Trophoblast cell (in vitro differentiated cells and primary cell): ENCODE measurements at places on chromosomes 1 and 21.

GRCh38 chr1:56333461-56333860 is 245.9 kb downstream of the PLPP3 start:
- DNase-seq, result no peak
- no peaks in the 10 kb centered on the region for H3K36me3 ChIP-seq
- H3K4me1 ChIP-seq, result peaks cover 9% of the 10 kb centered on the region
- peak overlapping the region; percentile 62 for H3K27ac ChIP-seq
- no peaks in the 10 kb centered on the region for H3K27me3 ChIP-seq

GRCh38 chr1:25550155-25550506 is 6.7 kb downstream of the LDLRAP1 start:
- no peaks in the 10 kb centered on the region for H3K27me3 ChIP-seq
- H3K27ac ChIP-seq, result no peak overlapping the region
- H3K4me3 ChIP-seq, result no peak overlapping the region
- DNase-seq, result no peak

DNA sequence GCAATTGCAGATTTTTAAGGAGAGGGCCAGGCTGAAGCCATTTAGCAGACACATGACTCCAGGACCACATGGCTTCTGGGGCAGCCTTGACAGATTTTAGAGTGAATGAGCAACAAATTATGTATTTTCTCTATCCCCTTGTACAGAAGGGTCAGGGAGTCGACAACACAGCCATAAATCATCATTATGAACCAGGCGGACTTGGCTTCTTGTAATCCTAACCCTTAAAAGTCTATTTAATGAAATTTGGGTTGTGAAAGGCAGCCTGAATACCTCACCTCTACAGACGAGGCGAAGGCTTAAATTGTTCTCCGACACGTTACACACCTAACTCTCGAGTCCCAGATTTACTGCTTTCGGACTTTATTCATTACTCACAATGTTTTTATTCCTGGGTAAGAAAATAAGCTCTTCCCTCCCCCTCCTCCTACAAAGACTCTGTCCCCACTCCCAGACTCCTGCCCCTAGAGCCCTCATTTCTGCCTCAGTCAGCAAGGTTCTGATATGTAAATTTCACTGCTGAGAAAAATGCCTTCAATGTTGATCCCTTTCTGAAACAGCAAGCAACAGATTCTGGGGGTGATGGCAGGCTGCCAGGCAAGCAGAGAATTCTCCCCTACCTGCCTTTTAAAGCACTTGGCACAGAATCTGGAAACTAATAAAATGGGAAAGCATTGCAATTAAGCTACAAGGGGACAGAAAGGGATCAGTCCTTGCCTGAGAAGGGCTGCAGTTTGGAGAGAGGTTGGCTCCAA is 51.6 kb downstream of the PLPP3 start:
- DNase-seq, result no peak
- H3K27ac ChIP-seq, result no peak overlapping the region
- H3K4me1 ChIP-seq, result peaks cover 7% of the 10 kb centered on the region

- no peak for DNase-seq
- no peaks in the 10 kb centered on the region for H3K4me1 ChIP-seq
- no peak overlapping the region for H3K4me3 ChIP-seq
- no peaks in the 10 kb centered on the region for H3K36me3 ChIP-seq
Observed at GRCh38 chr21:16408280-16408679, 678.5 kb downstream of the USP25 start.

- DNase-seq, result no peak
- no peaks in the 10 kb centered on the region for H3K36me3 ChIP-seq
- no peaks in the 10 kb centered on the region for H3K4me1 ChIP-seq
- peaks cover 31% of the 10 kb centered on the region for H3K27me3 ChIP-seq
- H3K4me3 ChIP-seq, result no peak overlapping the region
- H3K27ac ChIP-seq, result no peak overlapping the region
Observed at GRCh38 chr1:165445388-165445787, 462 bp upstream of the RXRG start.

DNA sequence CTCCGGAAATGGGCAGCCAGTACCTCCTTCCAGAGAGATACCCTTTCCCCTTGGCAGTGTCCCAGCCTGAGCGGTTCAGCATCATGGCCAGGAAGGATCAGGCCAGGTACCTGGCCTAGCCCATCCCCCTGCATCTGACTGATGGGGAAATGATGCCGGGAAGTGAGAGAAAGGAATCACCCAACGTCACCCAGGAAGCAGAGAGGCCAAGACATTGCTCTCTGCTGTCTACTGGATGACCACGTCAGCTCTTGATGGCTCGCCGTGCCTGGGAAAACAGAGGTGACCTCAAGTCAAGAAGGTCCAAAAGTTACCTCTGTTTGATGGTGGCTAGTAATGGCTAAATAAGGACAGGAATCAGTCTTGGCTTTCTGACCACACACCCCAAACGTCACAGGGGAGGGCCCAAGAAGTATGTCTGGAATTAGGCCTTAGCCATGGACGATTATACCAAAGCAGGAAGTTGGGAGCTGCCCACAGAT is 79.0 kb downstream of the MRPL37 start:
- H3K27ac ChIP-seq, result no peak overlapping the region

- no peaks in the 10 kb centered on the region for H3K27me3 ChIP-seq
- H3K4me1 ChIP-seq, result peaks cover 4% of the 10 kb centered on the region
- H3K36me3 ChIP-seq, result no peaks in the 10 kb centered on the region
- no peak overlapping the region for H3K4me3 ChIP-seq
- DNase-seq, result no peak
Observed at GRCh38 chr1:221837896-221838295, 96.0 kb upstream of the DUSP10 start.

GRCh38 chr1:184146202-184146601 is 94.7 kb downstream of the TSEN15 start:
- no peaks in the 10 kb centered on the region for H3K27me3 ChIP-seq
- DNase-seq, result no peak
- no peak overlapping the region for H3K27ac ChIP-seq
- no peaks in the 10 kb centered on the region for H3K36me3 ChIP-seq
- H3K4me1 ChIP-seq, result no peaks in the 10 kb centered on the region

DNA sequence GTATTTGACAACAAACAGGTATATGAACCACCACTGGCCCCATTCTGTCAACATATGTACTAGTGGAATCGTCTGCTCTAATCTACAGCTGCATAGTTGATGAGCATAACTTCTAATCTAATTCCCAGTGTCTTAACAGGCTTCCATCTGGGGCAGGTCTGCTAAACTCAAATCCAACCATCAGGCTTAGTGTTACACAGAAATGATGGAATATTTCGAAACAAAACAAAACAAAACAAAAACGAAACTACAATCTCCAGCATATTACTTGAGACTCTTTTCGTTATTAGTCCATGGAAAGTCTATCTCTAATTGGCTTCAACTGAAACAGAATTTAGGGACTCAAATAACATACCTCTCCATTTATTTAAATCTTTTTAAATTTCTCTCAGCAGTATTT is 37.6 kb downstream of the DIPK1A start:
- no peaks in the 10 kb centered on the region for H3K4me1 ChIP-seq
- H3K36me3 ChIP-seq, result no peaks in the 10 kb centered on the region
- H3K27me3 ChIP-seq, result no peaks in the 10 kb centered on the region
- DNase-seq, result peak; percentile 11
- H3K4me3 ChIP-seq, result no peak overlapping the region

GRCh38 chr1:107141491-107142126 is 770 bp downstream of the NTNG1 start:
- peak; percentile 6 for DNase-seq
- no peaks in the 10 kb centered on the region for H3K36me3 ChIP-seq
- H3K4me3 ChIP-seq, result peak overlapping the region; percentile 74
- no peaks in the 10 kb centered on the region for H3K27me3 ChIP-seq
- H3K4me1 ChIP-seq, result peaks cover 5% of the 10 kb centered on the region
- H3K27ac ChIP-seq, result no peak overlapping the region

DNA sequence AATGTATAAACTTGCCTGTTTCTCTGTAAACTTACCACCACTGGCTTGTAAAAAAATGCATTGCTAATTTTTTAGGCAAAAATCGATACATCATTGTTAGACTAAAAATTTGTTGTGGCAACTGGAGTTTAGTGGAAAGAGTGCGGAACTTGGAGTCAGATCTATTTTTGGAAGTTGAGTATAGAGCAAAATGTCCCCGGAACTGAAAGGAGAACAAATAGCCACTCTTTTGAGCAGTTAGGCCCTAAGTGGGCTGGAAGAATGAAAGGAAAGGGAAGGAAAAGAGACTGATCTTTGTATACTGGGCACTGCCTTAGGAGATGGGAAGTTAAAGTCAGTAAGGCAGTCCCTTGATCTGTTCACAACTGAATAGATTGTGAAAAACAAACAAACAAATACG is 30.2 kb downstream of the OPTC start:
- no peak for DNase-seq

DNA sequence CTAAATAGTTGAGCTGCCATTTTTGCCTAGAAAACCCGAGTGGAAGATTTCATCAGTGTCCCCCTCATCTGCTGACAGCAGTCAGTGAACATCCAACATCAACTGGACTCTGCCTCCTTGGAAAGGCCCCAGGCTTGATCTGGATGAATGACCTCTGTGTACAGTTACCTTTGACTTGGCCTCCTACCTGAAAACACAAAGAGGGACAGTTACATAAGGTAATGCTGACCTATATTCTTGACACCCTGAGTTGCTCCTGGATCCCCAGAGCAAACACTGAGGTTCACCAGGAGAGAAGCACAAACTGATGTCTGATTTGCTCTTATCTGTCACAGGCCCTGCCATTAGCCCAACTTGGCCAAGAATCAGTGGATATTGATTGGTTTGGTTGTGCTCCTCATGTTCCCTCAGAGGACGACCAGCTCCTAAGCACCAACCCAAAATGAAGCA is 138.9 kb downstream of the PROX1 start:
- no peak for DNase-seq
- H3K36me3 ChIP-seq, result no peaks in the 10 kb centered on the region
- H3K4me1 ChIP-seq, result peaks cover 8% of the 10 kb centered on the region
- H3K27me3 ChIP-seq, result no peaks in the 10 kb centered on the region

GRCh38 chr21:17460094-17460493 is 52.7 kb upstream of the CXADR start:
- DNase-seq, result no peak
- no peaks in the 10 kb centered on the region for H3K27me3 ChIP-seq
- no peaks in the 10 kb centered on the region for H3K4me1 ChIP-seq
- H3K4me3 ChIP-seq, result no peak overlapping the region

- no peaks in the 10 kb centered on the region for H3K36me3 ChIP-seq
- peaks cover 8% of the 10 kb centered on the region for H3K4me1 ChIP-seq
- no peaks in the 10 kb centered on the region for H3K27me3 ChIP-seq
- no peak overlapping the region for H3K27ac ChIP-seq
Observed at GRCh38 chr21:37044643-37045042, 28.2 kb downstream of the PIGP start.

DNA sequence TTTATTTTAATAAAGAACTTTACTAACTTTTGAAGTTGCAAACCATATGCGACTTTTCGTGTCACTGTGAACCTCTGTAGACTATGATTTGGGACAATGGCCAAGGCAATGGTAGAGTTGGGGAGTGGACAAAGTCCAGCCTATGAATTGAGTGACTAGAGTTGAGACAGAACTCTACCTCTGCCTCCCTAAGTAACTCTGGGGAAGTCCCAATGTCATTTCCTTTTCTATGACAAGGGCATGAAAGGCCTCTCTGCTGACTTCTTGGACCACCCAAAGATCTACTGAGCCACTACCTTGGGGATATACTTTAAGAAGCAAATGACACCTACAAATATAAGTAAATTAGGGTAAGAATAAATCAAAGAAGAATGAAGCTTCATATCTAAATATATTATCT is 19.3 kb downstream of the BEND5 start:
- H3K4me3 ChIP-seq, result no peak overlapping the region
- no peaks in the 10 kb centered on the region for H3K27me3 ChIP-seq
- DNase-seq, result no peak

GRCh38 chr1:31531177-31531999 is 44.9 kb upstream of the TINAGL1 start:
- H3K4me1 ChIP-seq, result no peaks in the 10 kb centered on the region
- peak; percentile 60 for DNase-seq
- no peak overlapping the region for H3K4me3 ChIP-seq

DNA sequence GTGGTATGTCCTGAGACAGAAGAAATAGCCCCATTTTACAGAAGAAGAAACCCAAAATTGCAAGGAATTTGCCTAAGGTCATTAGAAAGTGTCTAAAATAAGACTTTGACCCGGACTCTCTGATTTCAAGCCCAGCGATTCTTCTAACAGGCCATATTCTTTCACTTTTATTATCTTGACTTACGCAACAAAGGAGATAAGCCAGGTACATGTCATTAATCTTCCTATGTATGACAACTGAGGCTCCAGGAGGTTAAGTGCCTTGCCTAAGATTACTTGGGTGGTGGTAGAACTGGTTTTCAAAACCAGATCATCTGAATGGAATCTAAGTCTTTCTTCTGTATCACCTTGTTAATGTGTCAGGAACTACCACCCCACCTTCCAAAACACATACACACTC is 124.3 kb downstream of the PBX1 start:
- peak; percentile 74 for DNase-seq
- H3K27ac ChIP-seq, result peak overlapping the region; percentile 95
- no peak overlapping the region for H3K4me3 ChIP-seq
- peaks cover 17% of the 10 kb centered on the region for H3K4me1 ChIP-seq

GRCh38 chr1:102472520-102472919 is 475.8 kb upstream of the OLFM3 start:
- no peak overlapping the region for H3K27ac ChIP-seq
- H3K4me1 ChIP-seq, result no peaks in the 10 kb centered on the region
- no peak for DNase-seq
- H3K36me3 ChIP-seq, result no peaks in the 10 kb centered on the region
- H3K4me3 ChIP-seq, result no peak overlapping the region
- no peaks in the 10 kb centered on the region for H3K27me3 ChIP-seq

- H3K4me3 ChIP-seq, result no peak overlapping the region
- no peaks in the 10 kb centered on the region for H3K36me3 ChIP-seq
- DNase-seq, result peak; percentile 3
- no peaks in the 10 kb centered on the region for H3K27me3 ChIP-seq
Observed at GRCh38 chr1:164440232-164440631, 118.8 kb upstream of the PBX1 start.

DNA sequence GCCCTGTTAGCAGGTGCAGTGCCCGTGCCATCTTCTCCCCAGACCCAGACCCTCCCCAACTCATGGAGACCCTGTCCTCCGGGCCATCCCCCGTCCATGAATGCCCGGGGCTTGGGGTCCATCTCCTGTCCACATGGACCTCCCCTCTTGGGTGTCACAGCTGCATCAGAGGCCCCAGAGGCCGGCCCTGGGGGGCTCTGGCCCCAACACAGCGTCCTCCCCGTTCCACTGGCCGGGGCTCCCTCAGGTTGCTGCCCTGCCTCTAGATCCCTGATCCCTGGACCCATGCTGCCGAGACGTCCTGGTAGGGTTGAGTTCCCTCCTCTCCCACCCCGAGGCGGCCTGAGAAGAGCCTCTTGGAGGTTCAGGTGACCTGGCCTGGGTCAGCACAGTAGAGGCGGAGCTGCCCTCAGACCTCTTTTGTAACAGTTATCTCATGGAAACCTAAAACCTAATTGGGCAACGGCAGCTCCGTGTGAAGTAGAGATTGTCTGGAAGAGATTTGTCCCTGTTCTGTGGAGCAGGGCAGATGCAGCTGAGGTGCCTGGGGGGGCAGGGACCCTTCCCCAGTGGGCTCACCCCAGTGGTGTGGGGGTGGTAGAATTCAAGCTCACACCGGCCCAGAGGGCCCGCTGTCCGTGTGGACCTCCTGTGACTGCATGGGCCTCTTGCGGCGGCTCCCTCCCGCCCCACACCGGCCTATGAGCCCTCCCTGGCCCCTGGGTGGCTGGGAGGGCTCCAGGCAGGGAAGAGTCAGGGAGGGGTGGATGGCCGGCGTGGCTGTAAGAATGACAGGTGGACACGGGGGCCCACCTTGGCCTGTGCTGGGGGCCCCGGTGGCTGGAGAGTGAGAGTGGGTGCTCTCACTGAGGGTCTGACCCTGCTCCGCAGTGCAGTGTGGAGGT is 56.1 kb downstream of the SKI start:
- H3K27ac ChIP-seq, result no peak overlapping the region
- H3K4me3 ChIP-seq, result no peak overlapping the region
- H3K27me3 ChIP-seq, result no peaks in the 10 kb centered on the region
- DNase-seq, result peak; percentile 94
- H3K4me1 ChIP-seq, result peaks cover 14% of the 10 kb centered on the region
